ENCODE measurements at places on chromosomes 11 and 22.

DNA sequence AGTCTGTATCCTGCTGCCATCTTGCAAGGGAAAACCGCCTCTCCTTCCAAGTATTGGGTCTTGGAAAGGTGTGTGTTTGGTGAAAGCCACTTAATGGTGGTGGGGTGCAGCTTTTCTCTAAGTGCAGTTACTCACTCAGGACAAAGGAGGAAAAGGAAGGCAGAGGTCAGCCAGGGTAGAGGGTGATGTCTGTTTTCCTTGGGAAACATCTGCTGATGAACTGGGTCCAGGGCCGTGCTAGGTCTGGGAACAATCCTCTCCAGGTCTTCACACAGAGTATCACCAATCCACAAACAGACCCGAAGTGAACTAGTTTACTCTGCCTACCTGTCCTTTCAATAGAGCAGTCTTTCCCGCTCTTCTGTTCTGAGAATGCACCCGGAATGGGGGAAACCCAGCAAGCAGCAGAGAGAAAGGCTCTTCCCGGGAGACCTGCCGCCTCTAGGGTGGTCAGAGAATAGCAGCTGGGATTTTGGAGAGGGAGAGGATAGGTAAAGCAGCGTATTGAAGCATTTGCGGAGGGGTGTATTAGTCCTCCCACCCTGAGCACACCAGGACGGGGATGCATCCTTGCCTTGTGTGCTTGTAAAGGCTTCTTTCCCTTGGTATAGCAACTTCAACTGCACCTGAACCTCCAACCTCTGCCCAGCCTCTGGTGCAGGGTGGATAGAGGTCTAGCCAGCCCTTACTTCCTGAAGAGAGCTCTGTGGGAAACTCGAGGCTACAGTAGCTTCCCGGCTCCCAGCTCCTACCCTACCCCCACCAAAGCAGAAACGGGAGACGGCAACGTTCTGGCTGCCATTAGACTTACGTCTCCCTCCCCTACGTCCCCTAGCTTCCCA, 20.7 kb downstream of the LHFPL7 start:
- no peak for DNase-seq

GRCh38 chr11:67282155-67282875, 6.8 kb upstream of the ANKRD13D start:
- no peak for DNase-seq

- peak; percentile 68 for DNase-seq
Observed at GRCh38 chr22:46563381-46564083, 26.1 kb upstream of the CELSR1 start.

DNA sequence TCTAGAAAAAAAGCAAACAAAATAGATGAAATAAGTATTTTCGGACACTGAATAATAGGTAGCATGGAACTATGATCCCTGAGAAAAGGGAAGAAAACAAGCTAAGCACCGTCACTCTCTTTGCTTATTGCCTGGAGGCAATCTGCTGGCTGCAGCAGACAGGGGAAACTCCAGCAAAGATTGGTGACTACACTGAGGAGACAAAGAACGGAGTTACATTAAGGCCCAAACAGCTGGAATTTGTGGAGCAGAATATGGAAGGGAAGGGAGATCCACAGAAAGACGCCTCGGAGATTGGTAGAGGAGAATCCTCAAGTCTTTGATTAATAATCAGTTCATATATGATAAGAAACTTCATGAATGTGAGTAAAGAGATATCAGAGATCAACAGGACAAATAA, 150.2 kb downstream of the TYR start:
- DNase-seq, result no peak

- no peak for DNase-seq
Observed at GRCh38 chr11:697811-698311, 2.2 kb downstream of the TMEM80 start.

- no peak for DNase-seq
Observed at GRCh38 chr11:849104-849824, 6.6 kb downstream of the TSPAN4 start.

- no peak for DNase-seq
Observed at GRCh38 chr11:124754710-124755109, 2.7 kb upstream of the VSIG2 start.

- DNase-seq, result no peak
Observed at GRCh38 chr11:88266919-88267318, 70.6 kb downstream of the CTSC start.

DNA sequence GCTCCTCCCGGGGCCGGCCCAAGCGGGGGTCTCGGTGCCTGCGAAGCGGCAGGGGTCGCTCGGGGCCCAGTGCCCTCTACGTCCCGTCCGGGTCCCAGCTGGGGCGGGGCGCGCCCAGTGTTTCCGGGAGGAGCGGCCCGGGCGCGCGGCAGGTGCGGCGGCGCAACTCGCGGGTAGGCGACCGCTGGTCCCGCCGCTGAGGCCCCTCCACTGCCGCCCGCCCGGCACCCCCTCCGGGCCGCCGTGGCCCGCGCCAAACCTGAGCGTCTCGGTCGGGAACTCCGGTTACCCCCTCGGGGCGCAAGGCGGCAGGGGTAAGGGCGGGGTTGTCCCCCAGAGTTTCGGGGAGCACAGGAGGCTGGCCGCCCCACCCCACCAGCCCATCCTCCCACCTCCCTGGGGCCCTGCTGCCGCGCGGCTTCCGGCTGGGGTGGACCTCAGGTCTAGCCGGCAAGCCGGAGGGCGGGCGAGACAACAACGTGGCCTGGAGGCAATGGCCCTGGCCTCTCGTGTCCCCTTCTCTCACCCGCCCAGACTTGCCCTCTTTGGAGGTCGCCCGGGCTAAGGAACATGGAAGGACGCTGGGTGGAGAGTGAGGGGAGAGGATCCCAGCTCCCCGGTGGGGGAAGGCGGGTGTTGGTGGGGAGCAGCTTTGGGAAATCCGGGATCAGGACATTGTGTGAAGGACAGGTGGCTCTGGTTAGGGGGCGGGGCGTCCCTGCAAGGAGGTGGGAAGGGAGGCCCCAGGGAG, 398 bp upstream of the CRACR2B start:
- no peak for DNase-seq

- no peak for DNase-seq
Observed at GRCh38 chr11:37788141-37788877, 1190.3 kb upstream of the RAG2 start.

GRCh38 chr22:27075028-27075678, 417.8 kb downstream of the MIAT start:
- no peak for DNase-seq

DNA sequence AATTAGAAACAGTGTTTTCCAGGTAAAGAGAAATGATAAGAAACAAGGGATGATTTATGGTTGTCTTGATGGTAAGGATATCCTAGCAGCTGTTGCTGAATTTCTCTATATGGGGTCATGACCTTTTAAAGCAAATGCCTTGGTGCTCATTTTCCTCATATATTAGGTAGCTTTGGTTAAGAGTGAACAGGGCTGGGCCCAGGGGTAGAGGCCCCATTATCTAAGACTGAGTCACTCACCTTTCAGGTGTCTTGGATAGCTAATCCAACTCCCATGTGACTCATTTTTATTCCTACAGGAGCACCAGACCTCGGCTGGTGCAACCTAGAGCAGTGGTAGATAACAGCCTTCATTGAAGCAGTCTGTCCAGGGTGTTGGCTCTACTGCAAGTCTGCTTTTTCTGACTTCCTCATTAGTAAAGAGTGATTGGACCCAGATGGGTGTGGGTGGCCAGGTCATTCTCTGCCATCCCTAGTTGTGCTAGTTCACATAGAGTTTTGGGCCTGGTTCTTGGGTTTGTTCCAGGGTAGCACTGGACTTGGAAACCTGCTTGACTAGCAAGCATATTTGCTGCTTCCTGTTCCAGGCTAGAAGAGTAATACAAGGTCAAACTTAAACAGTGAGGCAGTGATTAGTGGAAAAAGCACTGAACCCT, 37.4 kb downstream of the CTNND1 start:
- DNase-seq, result no peak

GRCh38 chr11:127994736-127995135, 592.6 kb downstream of the ETS1 start:
- DNase-seq, result no peak

DNA sequence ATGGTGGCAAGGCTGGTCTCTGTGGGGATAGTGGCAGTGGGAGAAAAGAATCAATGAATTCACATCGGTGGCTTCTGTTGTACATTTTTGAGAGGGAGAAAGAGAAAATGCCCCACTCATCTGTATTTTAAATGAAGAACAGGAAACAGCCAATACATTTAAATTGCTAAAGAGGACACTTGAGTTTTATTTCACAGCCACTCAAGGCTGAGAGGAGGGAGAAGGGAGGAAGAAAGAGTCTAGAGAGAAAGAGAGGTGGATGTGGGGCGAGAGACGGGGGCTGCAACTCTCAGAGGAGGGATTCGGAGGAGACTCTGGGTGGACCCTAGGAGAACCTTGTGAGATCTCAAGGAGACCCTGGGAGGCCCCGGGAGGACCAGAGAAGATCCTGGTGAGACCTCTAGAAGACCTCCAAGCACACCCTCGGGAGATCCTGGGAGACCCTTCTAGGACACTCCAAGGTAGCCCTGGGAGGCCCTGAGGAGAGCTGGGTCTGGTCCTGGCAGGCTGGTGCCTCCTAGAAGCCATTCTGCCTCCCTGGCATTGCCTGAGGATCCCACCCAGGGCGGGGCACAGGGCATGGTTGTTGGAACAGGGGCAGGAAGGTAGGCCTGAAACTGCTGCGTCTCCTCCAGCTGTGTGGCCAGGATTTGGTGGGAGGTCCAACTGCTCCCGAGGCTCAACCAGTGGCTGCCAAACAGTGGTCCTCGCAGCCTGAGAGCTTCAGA, 91.0 kb upstream of the SHISAL1 start:
- no peak for DNase-seq

DNA sequence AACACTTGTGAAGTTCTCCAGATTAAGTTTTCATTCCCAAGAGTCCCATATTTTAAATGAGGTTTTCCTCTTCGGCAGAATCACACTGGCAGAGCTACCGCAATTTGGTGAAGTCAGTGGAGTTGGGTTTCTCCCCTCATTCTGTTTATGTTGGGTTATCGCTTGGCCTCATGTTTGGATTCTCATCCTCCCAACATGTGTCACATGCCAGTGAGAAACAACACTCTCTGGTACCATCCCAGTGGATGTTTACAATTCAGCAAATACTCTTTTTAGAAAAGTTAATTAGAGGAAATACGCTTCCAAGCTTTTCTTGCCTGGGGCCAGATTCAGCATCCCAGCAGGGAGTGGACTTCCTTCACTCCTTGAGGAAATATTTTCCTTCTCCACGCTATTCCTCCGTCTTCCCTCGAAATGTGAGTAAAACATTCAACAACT, 2.1 kb downstream of the PAMR1 start:
- no peak for DNase-seq

- DNase-seq, result no peak
Observed at GRCh38 chr11:1436468-1437039, 46.8 kb downstream of the BRSK2 start.

DNA sequence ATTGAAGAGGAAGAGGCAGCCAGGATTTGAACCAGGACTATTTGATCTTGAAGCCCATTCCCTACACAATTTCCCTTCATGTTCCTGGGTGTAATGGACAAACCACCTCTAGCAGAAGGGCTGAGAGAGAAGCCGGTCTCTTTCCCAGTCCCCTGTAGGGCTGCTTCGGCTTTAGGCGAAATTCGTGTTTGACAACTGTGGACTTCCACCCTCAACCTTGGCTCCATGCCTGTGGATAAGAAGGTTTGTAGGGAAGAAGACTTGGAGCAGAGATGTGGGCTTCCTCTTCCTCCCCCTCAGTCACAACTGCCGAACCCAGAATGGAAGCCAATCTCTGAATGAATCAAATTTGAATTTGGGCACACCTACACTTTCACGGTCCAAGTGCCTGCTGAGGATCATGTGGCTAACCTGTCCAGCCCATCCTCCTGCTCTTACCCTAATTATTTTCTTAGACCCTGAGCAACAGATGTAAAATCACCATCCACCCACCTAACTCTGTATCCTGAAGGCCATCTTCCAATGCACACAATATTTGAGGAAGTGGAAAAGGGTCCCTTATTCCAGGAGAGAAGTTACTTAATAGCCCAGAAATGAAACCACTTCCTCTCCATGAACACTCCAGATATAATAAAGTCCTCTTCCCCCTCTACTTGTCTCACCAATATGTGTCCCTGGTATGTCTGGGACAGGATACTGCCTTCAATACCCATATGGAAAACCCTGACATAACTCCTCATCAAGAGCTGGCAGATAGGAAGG, 10.1 kb upstream of the SCN2B start:
- no peak for DNase-seq

DNA sequence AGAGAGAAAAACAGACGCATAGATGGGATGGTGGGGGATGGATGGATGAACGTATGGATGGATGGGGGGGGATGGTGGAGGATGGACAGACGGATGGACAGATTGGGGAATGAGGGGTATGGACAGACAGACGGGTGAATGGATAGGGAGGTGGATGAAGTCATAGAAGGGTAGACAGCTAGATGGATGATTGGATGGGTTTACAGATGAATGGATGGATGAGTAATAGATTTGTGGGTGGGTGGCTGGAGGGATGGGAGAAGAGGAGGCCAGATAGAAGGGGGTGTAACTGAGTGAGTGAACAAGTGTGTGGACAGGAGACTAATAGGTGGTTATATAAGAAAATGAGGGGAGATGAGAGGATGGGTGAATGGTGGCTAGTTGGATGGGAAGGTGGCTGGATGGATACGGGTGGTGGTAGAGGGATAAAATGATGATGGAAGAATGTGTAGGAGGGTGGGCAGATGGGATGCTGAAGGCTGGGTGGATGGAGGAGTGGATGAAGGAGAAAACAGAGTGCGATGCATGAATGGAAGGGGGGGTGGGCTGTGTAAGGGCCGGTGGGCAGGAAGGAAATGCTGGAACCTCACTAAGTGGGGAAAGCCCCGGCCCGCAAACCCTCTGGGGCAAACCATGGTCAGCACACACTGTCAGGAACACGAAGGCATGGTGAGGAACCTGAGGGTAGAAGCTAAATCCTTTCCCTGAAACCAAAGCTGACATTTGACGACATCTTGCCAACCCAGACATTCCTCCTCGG, 21.6 kb downstream of the ARVCF start:
- DNase-seq, result no peak

DNA sequence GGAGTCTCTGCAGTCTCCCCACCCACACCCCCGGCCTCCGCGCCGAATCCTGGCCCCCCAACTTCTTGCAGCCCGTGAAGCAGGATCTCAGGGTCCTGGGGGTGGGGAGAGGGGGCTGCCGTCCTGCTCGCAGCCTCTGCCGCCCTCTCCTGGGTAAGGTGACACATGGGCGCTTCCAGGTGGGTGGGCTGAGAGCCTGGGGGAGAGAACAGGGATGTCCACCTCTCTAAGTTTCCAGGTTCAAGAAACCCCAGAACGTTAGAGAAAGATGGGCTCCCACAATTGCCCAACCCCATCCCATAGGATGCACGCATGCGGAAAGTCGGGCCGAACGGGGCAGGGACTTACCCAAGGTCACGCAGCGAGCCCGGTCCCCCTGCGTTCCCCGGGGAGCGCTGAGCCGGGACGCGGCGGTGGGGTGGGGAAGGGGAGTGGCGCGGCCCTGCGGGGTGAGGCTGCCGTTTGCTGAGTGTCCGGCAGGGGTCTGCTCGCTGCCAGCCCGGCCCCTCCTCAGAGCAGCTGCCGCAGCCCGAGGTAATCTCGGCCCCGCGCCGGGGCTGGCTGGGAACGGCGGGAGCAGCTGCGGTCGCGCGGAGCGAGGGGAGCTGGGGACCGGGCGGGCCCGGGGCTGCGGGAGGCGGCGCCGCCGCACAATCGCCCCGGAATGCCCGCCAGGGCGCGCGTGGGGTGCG, 705 bp upstream of the CAPN1 start:
- DNase-seq, result peak; percentile 53

- no peak for DNase-seq
Observed at GRCh38 chr22:49182416-49182815, 645.3 kb downstream of the BRD1 start.

- no peak for DNase-seq
Observed at GRCh38 chr11:131474947-131475346, 104.5 kb downstream of the NTM start.

GRCh38 chr22:25495285-25495684, 69.2 kb upstream of the GRK3 start:
- no peak for DNase-seq

- DNase-seq, result no peak
Observed at GRCh38 chr22:27192135-27192829, 534.9 kb downstream of the MIAT start.

All from stimulated activated CD4-positive, alpha-beta T cell treated with anti-CD3 and anti-CD28 coated beads, TNF-alpha, amount 100 ng/mL, for 48 hours (primary cell).